ENCODE measurements at places on chromosomes 13 and 19. TPM values are rescaled to one million over a fixed set of nuclear protein-coding genes. Genes with fewer than 3 reads are reported as not detected.

ZNF99 gene
- total RNA-seq, result not detected

RFX1 gene
- 14.0 TPM for total RNA-seq

FXYD1 gene
- total RNA-seq, result 3.3 TPM

DNA sequence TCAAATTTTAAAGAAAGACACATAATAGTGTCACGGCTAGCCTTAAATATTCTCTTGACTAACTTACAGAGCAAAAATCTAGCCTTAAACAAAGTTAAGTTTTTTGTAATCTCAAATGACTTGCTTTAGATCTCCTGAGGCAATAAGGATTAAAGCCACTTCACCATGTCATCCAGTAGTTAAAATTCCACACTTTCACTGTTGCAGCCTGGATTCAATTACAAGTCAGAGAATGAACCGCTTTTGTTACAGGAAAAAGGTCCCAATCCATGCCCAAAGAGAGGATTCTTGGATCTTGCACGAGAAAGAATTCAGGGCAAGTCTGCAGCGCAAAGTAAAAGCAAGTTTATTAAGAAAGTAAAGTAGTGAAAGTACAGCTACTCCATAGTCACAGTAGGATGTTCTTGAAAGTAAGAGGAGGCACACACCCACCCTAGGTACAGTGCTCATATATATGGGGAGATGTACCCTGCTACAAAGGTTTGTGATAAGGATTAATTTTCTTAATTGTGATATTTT, 34.6 kb upstream of the CD177 start:
- H3K27me3 ChIP-seq, result peaks cover 4% of the 10 kb centered on the region
- no peaks in the 10 kb centered on the region for H3K36me3 ChIP-seq
- H3K27ac ChIP-seq, result no peak overlapping the region
- H3K4me1 ChIP-seq, result no peaks in the 10 kb centered on the region

- no peaks in the 10 kb centered on the region for H3K36me3 ChIP-seq
- DNase-seq, result no peak
- H3K4me3 ChIP-seq, result no peak overlapping the region
- H3K27me3 ChIP-seq, result peaks cover 7% of the 10 kb centered on the region
- no peaks in the 10 kb centered on the region for H3K4me1 ChIP-seq
Measured at GRCh38 chr19:16779539-16780163, 49.5 kb upstream of the SIN3B start.

DNA sequence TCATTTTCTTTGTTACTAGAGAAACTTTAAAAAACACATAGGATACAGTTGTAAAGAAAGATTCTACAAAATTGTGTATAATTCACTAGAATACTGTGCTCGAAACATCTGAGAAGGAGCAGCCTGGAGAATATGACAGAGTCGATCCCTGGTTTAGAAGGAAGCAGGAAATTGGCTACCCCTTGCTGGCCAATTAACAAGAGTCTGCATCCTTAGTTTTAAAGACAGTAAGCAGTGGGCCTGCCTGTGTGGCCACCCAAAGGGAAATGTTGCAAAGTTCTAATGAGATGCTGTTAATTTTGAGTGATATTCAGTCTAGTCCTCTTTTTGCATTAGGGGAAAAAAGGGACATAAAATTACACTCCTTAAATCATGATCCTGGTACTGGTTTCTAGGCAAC, 988.6 kb downstream of the PCDH17 start:
- no peaks in the 10 kb centered on the region for H3K27me3 ChIP-seq
- no peak overlapping the region for H3K4me3 ChIP-seq
- H3K27ac ChIP-seq, result no peak overlapping the region
- no peaks in the 10 kb centered on the region for H3K36me3 ChIP-seq
- no peak for DNase-seq

GRCh38 chr19:36252047-36252446, 37.1 kb downstream of the ZNF146 start:
- H3K27me3 ChIP-seq, result no peaks in the 10 kb centered on the region
- H3K4me1 ChIP-seq, result no peaks in the 10 kb centered on the region

DNA sequence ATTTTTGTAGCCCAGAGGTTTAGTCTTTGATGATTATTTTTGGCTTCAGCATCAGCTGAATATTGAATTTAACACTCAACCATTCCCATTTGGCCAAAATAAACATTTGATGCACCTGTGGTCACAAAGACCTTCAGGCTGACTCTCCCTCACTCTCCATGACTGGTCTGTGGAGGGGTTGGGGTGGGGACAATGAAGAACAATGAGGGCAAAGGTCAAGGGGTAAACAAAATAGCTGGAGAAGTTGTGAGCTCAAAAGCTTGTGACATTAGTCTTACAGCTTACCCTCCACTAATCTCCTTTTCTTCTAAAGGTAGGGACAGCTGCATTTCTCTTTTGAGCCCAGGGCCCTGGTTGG, 86.9 kb downstream of the SLC15A1 start:
- no peak overlapping the region for H3K4me3 ChIP-seq
- no peak for DNase-seq
- H3K27ac ChIP-seq, result no peak overlapping the region
- no peaks in the 10 kb centered on the region for H3K36me3 ChIP-seq

DNA sequence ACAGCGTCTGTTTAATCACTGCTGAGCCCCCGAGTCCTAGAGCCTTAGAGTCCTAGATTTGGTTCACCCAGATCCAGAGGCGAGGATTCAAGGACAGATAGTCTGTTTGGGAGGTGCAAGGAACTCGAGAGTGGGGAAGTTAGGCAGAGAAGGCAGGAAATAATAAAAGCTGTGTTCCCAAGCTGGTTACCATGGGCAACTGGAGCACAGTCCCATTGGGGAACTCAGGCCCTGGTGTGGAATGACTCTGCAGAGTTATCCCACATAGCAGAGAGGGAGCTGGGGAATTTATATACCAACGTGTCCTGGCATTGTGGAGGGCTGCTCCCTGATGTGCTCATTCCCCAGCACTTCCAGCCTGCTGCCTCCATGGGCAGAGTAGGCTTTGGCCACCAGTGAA, 9.7 kb downstream of the IGSF23 start:
- DNase-seq, result no peak
- no peak overlapping the region for H3K27ac ChIP-seq
- H3K36me3 ChIP-seq, result no peaks in the 10 kb centered on the region
- no peaks in the 10 kb centered on the region for H3K4me1 ChIP-seq
- no peak overlapping the region for H3K4me3 ChIP-seq

DNA sequence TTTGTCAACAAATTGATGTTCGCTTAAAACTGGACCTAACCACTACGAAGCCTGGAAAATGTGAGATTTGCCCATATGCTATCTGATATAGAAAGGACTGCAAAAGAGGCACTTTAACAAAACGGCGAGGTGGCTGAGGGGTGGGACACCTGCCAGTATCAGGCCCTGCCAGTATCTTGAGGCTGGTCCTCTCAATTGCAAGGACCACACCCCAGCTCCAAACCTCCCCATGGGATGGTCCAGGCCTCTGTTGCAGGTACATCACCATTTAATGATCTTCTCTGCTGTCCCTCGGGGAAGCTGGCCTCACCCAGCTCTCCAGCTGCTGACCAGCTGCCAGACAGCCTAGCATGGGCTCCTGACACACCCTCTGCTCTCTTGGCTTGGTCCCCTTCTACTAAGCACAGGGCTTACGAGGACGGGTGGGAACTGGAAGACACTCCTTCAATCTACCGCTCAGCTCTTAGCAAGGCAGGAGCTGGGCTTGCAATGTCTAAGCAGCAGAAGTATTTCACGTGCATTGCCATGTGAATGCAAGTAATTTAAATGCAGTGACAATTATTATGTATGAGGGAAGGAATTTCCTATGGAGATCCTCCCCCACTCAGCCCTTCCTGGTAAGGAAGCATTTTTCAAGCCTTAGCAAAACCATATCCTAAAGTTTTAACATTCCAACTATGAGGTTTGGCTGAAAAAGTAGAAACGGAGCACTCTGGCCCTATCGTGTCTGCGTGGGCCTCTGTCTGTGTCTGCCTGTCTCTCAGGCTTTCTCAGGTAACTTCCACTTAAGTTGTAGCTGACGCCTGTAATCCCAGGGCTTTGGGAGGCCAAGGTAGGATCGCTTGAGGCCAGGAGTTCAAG, 63.9 kb downstream of the LATS2 start:
- H3K36me3 ChIP-seq, result no peaks in the 10 kb centered on the region
- H3K27ac ChIP-seq, result no peak overlapping the region
- H3K4me1 ChIP-seq, result no peaks in the 10 kb centered on the region

GRCh38 chr13:97238883-97239282, 16.8 kb downstream of the MBNL2 start:
- no peak for DNase-seq
- H3K27ac ChIP-seq, result no peak overlapping the region
- H3K4me1 ChIP-seq, result peaks cover 32% of the 10 kb centered on the region
- H3K27me3 ChIP-seq, result no peaks in the 10 kb centered on the region
- H3K4me3 ChIP-seq, result no peak overlapping the region

GRCh38 chr13:27573265-27573664, 47.1 kb downstream of the LNX2 start:
- H3K36me3 ChIP-seq, result peaks cover 12% of the 10 kb centered on the region
- H3K27ac ChIP-seq, result no peak overlapping the region
- H3K4me1 ChIP-seq, result peaks cover 2% of the 10 kb centered on the region
- no peak for DNase-seq

- H3K36me3 ChIP-seq, result peaks cover 8% of the 10 kb centered on the region
- H3K27me3 ChIP-seq, result no peaks in the 10 kb centered on the region
- DNase-seq, result no peak
- no peak overlapping the region for H3K4me3 ChIP-seq
Measured at GRCh38 chr19:40686882-40687524, 3.4 kb downstream of the NUMBL start.

DNA sequence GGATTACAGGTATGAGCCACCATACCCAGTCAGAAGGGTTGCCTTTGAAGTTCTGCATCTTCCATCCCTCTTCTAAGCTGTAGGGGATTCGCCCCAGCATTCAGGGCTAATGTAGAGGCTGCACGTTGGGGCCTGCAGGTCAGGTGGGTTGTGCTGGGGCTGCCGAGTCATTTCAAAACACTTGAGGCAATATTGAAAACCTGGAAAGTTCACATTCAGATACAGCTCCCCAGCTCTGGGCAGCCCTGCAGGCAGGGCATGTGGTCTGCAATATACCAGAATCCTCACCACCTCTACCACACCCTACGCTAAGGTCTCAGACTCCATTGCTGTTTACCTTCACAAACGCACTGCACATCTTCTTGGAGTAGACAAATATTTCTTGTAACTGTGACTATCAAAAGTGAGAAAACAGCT, 24.6 kb downstream of the CCNE1 start:
- no peak overlapping the region for H3K4me3 ChIP-seq
- H3K27me3 ChIP-seq, result no peaks in the 10 kb centered on the region
- peak overlapping the region; percentile 97 for H3K27ac ChIP-seq
- no peaks in the 10 kb centered on the region for H3K36me3 ChIP-seq
- DNase-seq, result peak; percentile 79
- H3K4me1 ChIP-seq, result peaks cover 64% of the 10 kb centered on the region

DNA sequence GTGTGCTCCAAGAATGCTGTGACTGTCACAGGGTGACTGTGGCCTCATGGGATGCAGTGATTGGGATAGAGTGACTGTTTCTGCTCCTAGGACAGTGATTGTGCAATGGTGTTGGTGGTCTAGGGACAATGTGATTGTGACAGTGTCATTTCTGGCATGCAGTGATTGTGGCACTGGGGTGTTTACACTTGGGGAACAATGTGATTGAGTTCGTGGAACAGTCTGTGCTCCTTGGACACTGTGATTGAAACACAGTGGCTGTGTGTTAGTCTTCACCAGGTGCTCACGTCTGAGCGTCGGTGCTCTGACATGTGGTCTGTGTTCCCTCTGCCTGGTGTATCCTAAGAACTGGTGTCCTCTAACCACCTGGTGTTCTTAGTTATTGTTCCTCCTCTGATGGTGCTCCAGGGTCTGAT, 1.7 kb downstream of the PDE4A start:
- H3K36me3 ChIP-seq, result no peaks in the 10 kb centered on the region
- peaks cover 64% of the 10 kb centered on the region for H3K4me1 ChIP-seq
- DNase-seq, result no peak
- H3K4me3 ChIP-seq, result peak overlapping the region; percentile 55
- peaks cover 62% of the 10 kb centered on the region for H3K27me3 ChIP-seq
- no peak overlapping the region for H3K27ac ChIP-seq
